ENCODE measurements at places on chromosomes 11 and 22. TPM values are rescaled to one million over a fixed set of nuclear protein-coding genes. Genes with fewer than 3 reads are reported as not detected.

DNA sequence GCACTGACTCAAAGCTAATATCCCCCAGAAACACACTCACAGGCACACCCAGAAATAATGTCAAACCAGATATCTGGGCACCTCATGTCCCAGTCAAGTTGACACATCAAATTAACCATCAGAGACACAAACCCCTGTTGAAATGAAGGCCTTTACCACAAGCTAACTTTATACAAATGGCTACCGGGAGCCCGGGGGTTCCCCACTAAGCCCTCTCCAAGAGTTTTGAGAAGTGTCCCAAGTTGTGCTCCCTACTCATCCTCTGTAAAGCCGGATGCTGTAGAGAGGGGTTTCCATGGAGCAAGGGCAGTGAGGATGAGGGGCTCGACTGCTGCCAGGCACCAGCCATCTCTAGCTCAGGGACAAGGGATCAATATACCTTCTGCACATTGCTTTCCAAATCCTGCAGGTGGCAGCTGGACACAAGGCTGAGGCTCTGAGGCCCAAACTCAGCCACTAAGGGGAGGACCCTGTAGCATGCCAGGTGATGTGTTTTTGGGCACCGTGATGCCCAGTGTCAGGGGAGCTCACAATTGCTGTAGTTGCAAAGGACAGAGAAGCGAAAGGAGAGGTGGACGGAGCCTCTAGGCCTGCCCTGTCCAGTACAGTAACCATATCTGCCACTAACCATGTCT, 145.7 kb downstream of the TTC17 start:
- DNase-seq: no peak

- DNase-seq: no peak
These were observed 2.6 kb upstream of the VWCE start for GRCh38 chr11:61297746-61298145.

DNA sequence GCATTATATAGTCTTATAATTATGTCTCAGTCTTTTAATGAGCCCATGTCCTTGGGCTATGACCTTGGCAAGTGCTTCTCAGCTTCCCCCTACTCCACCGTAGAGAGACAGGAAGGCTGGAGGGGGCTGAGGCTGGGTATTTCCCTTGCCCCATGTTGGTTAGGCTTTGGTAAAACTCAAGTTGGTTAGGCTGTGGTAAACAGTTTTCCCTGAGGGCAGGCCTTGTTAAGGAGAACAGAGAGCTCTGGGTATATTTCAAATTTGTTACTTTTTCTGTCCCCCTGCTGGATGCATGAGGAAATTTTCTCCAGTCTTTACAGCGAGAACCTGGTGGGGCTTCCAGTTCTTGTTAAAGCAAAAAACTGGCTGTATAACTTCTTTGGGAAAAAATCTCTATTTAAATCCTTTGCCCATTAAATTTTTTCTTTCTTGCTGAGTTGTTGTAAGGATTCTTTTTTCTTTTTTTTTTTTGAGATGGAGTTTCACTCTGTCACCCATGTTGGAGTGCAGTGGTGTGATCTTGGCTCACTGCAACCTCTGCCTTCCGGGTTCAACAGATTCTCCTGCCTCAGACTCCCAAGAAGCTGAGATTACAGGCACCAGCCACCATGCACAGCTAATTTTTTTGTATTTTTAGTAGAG, 12.2 kb upstream of the DCHS1 start:
- DNase-seq: no peak

The RAG1 gene
- polyA plus RNA-seq: 1.7 TPM

DNA sequence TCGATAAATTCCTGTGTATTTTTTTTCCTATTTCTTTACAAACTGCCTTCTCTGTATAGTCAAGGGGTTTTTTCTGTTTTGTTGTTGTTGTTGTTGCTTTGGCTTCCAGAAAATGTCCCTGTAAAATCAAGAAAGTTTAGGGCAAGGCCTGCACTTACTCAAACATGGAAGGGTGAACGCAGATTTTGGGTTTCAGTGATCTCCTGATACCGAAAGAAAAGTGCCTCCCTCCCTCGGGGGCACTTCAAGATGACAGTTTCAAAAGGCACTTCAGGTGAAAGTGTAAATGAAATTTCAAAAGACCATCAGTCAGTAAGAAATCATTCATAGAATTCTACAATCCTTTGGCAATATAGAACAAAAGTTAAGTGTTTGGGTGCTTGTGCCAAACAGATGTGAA, 43.4 kb upstream of the TMPRSS4 start:
- DNase-seq: no peak

GRCh38 chr11:118149493-118149892, 3.1 kb downstream of the SCN4B start:
- no peak for DNase-seq

The TRPM5 gene
- polyA plus RNA-seq: 0.31 TPM

GRCh38 chr11:117910525-117910924, 18.7 kb downstream of the TMPRSS13 start:
- DNase-seq: no peak

The ARHGAP8 gene
- polyA plus RNA-seq: 38.9 TPM

The WNT11 gene
- 52.5 TPM for polyA plus RNA-seq

Data from left lung (tissue), 14 donors.